Cortex of kidney (tissue), 1 donor: ENCODE measurements at places on chromosomes 7 and 10.

GRCh38 chr7:84144480-84144879, 50.1 kb downstream of the SEMA3A start:
- DNase-seq = no peak

DNA sequence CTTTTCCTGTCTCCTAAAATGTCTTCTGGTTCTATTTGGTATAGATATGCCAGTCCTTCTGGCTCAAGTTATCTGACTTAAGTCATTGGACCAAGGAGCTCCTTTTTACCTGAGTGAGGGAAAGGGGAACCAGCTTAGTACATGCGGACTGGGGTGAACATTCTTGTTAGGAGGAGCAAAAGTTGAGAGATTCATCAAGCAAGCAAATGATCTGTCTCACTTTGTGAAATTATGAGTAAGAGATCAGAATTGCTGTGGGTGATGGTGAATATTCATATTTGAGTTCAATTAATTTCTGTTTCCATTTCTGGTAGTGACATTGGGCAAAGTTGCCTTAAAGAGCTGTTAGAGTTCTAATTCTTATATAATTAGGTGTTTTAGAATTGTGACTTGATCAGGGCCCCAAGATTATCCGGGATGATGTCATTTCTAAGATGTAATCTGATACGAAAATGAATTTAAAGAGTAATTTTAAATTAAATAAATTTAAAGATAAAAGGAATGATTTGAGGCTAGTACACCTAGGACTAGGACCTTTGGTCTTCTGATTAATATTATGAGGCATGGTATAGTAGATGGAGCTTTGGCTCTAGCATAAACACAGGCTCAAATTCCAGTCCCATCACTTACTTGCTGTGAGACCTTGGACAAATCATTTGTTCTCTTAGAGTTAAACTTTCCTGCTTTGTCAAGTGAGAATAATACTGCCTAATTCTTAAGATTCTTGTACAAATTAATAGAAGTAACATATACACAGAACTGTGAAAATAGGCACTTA, 60.4 kb upstream of the STRIP2 start:
- no peak for DNase-seq

DNA sequence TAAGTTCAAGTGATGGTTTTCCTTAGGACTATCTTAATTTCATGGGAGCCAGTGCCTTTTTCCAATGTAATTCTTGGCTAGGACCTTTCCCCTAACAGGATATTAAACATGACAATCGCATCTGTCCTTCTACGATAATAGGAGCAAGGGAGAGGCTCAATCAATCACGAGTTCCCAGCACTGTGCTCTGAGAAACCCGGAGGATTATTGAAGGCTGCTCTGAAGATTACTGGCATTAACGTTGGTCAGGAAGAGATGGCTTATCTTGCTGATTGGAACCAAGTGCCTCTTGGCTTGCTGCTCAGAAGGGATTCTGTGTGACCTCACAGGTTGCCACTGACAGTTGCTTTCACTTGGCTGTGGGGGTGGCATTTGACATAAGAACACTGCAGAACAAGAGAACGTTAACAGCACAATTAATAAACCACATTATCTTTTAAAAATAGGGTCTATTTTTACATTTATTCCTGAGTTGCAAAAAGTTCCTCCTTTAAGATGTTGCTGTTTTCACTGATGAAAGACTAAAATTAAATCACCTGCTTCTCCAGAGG, 252.1 kb upstream of the TAC1 start:
- DNase-seq = no peak

- no peak for DNase-seq
Observed at GRCh38 chr7:159114096-159114495, 30.6 kb downstream of the VIPR2 start.

GRCh38 chr10:119211625-119212441, 4.5 kb downstream of the GRK5 start:
- no peak for DNase-seq
